ENCODE measurements at places on chromosomes 5 and 9.

GRCh38 chr5:16140944-16141343 is 38.6 kb downstream of the MARCHF11 start:
- no peak for DNase-seq

DNA sequence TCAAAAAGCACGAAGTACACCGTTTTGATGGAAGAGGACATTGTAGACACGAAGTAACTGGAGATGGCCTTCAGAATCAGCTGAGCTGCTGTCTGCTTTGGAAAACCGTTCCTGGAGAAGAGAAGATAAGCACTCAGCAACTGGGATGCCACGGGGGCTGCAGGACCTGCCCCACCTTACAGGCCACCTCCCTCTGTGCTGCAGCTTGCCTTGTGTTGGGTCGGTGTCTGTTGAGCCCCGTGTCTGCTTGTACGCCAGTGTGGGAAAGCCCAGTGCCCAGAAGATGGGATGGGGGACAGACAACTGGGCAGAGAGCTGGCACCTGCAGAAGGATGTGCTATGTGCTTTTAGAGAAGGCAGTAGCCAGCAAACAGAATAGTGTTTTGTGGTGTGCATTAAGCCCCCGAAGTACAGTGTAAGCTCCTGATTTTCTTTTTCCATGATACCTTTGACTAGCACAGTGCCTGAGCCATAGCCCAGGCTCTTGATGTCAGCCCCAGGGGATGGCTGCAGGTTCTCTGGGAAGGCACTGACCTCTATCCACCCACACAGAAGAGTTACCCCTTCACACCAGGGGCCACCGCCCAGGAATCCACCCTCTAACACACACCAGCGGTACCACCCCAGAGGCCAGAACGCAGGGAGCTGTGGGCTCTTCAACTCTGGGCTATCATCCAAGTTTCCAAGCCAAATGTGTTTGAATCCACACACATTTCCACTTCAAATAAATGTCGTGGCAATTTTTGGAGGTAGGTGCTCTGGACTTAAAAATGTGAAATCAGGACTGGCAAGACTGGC is 63.8 kb downstream of the MACROH2A1 start:
- no peak for DNase-seq

- peak; percentile 57 for DNase-seq
Measured at GRCh38 chr9:20620650-20621470, 1.4 kb downstream of the MLLT3 start.

DNA sequence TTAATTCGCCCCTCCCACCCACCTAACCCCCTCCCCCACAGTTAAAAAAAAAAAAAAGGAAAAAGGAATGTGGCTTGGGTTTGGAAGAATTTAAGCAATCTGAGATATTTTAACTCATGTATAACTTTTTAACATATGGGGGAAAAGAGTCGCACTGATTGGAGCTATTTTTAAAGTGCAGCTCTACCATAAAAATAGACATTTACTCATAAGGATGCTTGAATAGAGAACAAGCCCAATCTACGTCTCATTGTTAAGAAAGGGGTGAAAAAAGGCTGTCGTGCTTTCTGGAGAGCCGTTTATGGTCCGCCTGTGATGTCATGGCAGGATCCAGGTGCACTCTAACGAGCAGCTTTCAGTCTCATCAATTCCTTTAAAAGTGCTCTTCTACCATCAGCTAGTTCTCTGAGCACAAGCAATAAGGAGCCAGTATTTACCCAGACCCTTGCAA is 142.4 kb downstream of the ELAVL2 start:
- no peak for DNase-seq

GRCh38 chr9:70954126-70954525 is 167.3 kb downstream of the TRPM3 start:
- DNase-seq = no peak

DNA sequence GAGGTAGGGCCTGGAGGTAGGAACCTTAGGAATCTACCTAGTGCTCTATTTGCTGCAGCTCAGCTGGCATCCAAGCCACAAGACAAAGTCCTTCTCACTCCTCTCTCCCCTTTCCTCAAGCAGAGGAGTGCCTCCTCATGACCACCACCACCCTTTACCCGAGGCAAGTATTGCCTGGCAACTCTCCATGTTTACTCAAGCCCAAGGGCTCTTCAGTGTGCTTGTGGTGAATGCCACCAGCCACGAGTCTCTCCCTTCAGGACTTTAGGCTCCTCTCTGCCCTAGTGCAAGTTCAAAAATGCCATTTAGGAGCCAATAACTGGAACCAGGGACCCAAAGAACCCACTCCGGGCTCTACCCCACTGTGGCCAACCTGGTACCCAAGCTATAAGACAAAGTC is 514.5 kb upstream of the RGMB start:
- no peak for DNase-seq

DNA sequence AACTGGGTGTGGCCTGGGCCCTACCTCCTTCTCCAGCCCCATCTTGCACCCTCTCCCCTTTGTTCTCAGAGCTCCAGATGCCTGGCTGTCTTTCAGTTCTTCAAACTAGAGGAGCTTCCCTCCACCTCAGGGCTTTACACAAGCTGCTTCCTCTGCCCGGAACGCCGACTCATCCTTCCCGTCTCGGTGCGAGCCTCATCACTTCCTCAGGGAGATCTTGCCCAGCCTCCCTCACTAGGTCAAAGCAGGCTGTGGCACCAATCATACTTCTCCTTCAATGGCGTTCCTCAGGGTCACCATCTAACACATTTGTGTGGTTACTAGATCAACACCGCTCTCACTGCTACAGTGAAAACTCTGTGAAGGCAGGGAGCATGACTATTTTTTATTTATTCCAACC is 56.2 kb upstream of the ZSWIM6 start:
- peak; percentile 50 for DNase-seq

- DNase-seq = no peak
Measured at GRCh38 chr5:147167529-147167928, 67.3 kb upstream of the STK32A start.

GRCh38 chr5:125152461-125153189 is 406.2 kb upstream of the ZNF608 start:
- no peak for DNase-seq

GRCh38 chr5:161155451-161155850 is 303.4 kb upstream of the ATP10B start:
- no peak for DNase-seq

DNA sequence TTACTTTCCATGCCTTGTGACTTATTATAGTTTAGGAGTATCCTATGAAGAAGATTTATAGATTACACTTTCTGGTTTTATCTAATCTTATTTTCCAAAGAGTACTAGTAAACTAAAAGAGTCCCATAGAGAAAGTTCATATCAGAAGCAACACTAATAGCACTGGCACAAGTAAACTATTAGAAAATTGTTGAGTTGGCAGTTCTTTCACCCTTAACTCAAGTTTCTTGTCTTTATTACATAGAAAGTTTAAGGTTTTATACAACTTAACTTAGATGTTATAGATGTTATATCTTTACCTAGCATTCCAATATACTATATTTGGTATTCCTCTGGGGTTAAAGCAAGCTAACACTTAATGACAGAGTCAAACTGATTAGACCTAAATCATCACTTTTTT is 437.8 kb upstream of the ARRDC3 start:
- no peak for DNase-seq

GRCh38 chr9:122084026-122084675 is 9.0 kb downstream of the TTLL11 start:
- no peak for DNase-seq

GRCh38 chr5:180323941-180324600 is 29.1 kb downstream of the GFPT2 start:
- DNase-seq = no peak

- DNase-seq = no peak
Measured at GRCh38 chr5:146165460-146165859, 17.0 kb downstream of the LARS1 start.

DNA sequence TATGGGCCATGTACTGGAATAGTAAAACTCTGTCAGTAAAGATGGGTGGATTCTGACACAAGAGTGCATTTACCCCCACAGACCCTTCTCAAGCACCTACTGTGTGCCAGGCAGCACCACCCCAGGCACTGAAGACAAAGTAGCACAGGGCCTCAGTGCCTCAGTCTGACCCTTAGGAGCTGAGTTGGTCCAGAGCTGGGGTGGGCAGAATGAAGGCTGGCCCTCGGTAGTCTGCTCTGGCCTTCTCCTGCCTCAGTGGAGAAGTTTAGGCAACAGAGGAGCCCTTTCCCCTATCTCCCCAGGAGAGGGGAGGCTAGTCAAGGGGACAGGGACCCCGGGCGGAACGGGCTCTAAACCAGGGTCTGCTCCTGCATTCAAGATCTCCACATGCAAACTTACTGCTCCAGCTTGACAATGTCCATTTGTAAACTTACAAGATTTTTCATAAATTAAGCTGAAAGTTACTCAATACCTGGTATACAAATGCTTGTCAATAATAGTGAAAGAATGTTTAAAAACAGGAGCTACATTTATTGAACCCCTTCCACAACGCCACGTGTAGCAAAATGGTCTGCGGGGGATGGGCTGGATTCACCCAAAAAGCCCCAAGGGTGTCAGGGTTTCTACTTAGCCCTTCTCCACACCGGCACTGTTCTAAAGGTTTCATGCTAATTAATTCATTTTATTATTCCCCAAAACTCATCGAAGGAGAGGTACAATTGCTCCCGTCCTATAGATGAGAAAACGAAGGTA is 1.5 kb downstream of the VDAC1 start:
- DNase-seq = no peak

- DNase-seq = no peak
Measured at GRCh38 chr9:88754886-88755285, 219.9 kb downstream of the NXNL2 start.

GRCh38 chr5:2505217-2505616 is 246.3 kb downstream of the IRX2 start:
- no peak for DNase-seq

DNA sequence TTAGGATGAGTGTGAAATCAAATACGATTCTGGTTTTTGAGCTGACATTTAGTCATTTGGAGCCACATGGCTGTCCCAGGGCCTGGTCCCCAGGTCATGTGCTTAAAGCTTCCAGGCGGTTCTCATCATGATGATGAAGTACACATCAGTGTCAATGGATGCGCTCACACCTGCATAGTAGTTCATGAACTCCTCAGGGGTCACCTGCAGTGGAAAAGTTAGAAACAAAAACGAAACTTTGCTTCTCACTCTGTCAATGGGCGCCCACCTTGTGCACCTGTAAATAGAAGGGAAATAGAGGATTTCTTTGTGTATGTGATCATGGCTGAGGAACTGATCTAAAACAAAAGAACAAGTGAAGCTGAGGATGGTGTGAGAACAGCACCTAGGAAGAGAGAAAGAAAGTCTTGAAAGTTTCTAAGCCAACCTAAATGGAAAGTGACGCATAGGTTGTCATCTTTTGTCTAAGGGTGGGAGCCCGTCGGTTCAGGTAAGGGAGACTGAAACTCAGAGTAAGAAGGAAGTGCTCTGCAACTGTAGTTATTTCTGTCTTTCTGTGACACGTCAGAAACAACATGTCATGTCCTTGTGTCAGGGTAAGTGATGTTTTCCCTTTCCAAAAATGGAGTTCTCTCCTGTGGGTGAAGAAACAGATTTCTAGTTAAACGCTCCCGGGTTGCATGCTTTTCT is 33.8 kb downstream of the CAPSL start:
- no peak for DNase-seq

- DNase-seq = no peak
Measured at GRCh38 chr5:132030610-132031009, 19.2 kb upstream of the ACSL6 start.

GRCh38 chr9:967903-968641 is 8.4 kb upstream of the DMRT3 start:
- no peak for DNase-seq

DNA sequence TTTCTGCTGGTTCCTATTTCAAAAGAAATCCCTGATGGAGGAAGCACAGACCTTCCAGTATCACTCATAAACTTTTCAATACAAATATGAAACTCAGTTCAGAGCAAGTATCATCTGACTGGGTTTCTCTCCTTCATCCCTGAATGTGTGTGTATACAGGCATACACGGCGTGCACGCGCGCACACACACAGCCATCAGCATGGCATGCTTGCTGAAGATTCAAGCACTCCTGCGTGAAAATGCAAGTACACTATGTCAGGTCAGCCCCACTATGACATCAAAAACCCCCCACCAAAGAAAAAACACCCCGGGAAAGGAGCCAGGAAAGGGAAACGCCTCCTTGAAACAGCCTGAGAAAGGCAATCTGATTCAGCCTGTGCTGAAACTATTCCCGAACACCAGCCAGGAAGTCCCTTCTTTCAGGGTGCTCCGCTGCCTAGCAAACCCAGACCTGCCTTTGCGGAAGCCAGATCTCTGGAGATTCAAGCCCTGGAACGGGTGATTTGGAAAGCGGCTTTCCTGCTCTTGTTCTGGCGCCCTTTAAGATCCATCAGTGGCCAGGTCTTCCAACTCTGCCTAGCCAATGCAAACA is 831 bp downstream of the KLHL3 start:
- DNase-seq = peak; percentile 53

- DNase-seq = no peak
Measured at GRCh38 chr5:26833596-26833995, 204.8 kb downstream of the CDH9 start.

DNA sequence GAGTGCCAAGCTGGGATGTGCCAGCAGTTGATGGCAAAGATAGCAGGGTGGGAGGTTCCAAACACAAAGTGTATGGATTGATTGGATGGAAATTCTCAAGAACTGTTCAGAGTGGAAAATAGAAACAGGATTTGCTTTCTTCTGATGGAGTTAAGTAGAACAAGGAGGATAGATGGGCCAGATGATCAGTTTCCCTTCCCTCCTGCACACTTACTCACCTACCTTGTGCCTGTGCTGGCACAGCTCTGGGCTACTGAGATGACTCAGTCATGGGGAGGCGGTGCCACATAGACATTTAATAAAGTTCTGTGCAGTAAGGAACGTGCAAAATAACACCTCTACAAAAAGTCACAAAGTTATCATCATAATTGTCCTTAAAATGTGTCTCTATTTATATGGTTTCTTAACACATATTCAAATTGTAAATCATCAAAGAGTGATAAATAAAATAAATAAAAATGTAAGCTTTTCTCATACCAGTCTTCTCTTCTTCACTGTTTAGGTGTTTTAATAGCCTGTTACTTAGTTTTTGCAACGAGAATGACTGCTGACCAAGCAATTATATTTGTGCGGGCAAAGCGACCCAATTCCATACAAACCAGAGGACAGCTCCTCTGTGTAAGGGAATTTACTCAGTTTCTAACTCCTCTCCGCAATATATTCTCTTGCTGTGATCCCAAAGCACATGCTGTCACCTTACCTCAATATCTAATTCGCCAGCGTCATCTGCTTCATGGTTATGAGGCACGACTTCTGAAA is 12.7 kb downstream of the PTPDC1 start:
- DNase-seq = no peak

DNA sequence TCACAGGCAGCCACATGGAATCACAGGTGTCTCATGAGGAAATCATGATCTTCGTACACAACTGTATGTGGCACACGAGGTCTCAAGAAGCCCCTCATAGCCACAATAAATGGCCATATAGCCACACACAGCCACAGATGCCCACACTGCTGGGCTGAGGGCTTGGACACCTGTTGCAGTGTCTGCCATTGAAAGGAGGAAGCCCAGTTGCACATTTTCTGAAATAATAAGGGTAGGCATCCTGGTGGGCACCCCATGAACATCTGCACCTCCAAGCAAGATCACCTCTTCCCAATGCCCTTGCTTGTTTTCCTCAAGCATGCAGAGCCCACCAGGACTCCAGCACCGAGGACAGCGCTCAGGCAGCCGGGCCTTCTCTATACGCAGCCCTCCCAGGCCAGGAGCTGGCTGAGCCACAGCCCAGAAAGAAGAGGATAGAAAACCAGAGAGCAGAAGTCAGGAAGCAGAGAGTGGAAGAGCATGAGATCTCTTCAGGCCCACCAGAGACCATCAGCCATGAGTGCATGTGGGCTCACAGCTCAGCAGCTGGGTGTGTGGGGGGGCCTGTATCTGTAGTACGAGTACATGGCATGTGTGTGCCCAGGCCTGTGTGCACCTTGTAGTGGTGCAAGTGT is 1.0 kb upstream of the ACSL6 start:
- DNase-seq = peak; percentile 88

Data from right hindlimb (tissue), 1 donor.